ENCODE measurements at places on chromosomes 7 and 10.

DNA sequence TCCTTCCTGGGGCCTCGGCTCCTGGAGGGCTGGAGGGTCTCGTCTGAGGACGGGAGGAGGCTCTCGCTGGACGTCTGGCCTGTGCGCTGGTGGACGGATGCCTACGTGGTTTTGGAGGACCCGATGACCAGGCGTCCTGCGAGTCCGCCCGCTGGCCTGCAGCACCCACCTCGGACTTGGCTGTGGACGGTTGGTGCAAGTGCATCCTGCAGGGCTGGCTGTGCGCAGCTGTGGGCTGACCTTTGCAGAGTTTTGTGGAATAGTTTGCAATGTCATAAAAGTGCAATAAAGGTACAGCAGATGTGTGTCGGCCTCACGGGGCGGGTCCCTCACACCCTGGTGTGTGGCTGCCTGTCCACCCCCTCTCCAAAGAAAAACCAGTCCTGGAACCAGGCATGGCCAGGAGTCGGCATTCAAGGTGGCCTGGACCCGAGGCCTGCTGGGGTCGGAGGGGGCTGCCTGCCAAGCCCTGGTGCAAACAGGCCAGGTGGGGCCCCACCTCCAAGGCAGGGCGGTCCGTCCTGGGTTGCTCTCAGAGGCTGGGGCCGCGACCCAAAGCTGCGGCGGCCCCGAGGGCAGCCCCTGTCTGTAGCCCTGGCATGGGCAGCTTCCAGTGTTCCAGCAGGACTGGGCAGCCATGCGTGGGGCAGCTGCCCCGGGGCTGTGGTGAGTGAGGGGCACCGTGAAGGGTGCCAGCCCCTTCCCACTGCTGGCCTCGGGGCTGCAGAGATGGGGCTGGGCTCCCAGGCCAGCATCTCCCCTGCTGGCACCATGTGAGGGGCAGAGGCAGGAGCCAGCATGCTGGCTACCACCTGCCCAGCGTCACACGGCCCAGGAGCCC, 29.3 kb upstream of the FOXL3 start:
- DNase-seq, result no peak

DNA sequence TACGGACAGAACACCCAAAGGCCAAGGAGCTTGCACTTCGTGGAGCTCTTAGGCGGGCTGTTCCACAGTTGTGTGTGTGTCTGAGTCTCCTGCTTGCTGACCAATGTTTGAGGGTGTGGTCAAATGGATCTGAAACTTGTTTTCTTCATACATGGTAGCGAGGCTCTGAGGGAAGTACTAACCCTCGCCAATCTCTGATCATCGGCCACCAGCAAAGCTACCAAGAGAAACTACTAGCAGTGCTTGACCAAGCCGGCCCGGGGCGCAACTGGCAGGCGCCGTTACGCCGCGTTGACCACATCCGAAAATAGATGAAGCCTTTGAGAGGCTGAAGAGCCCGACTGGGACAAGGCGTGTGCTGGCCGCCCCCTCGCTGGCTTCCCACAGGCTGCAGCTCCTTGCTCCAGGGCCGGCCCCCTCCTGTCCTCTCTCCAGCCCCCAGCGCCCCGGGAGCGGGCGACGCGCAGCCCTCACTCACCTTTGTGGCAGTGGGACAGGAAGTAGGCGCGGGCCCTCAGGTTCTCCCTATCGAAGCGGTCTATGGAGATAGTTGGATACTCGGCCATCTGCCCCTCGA, 384 bp downstream of the DCLRE1C start:
- DNase-seq, result peak; percentile 51

DNA sequence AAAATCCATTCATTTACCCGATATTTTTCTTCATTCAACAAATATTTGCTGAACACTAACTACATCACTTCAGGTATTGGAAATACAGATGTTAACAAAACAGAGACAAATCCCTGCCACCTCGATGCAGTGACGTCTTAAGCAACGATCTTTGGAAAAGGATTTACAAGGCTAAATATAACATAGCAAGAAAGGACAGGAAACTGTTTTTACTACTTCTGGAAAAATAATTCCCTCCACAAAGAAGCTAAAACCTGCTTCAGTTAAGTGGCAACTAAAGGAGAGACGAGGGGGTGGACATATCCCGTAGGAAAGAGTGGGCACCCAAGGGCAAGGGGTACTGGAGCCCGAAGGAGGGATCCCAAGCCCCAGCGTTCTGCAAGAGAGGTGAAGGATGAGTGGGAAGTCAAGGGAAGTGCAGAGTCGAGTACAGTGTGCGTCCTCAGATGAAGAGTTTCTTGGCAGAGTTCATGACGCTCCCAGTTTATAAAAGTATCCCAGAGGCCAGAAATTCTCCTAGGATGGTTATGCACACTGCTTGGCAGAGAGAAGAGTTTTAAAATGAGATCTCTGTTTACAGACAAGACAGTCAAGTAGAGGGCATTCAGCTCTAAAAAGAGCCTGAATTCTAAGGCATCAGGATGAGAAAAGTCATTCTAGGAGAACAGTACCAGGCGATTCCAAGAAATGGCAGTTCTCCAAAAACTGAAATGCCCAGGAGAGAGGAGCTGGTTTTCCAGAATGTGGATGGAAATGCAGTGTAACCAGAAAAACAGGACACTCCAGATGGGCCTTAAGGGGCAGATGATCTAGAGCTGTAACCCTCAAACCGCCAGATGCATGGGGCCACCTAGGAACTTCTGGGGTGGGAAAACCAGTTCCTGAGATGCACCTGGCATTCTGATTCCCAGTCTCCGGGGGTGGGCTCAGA, 97.3 kb downstream of the GRB10 start:
- DNase-seq, result no peak

- DNase-seq, result no peak
Observed at GRCh38 chr7:159130199-159130775, 14.4 kb downstream of the VIPR2 start.

- no peak for DNase-seq
Observed at GRCh38 chr7:57404967-57405421, 45.0 kb upstream of the ZNF716 start.

GRCh38 chr7:29156907-29157452, 10.6 kb upstream of the CPVL start:
- no peak for DNase-seq

Measured in KBM-7 (cell line).